ENCODE measurements at places on chromosomes 4 and X.

- DNase-seq = no peak
These were observed 254.5 kb downstream of the UNC5C start for GRCh38 chr4:95294321-95294720.

DNA sequence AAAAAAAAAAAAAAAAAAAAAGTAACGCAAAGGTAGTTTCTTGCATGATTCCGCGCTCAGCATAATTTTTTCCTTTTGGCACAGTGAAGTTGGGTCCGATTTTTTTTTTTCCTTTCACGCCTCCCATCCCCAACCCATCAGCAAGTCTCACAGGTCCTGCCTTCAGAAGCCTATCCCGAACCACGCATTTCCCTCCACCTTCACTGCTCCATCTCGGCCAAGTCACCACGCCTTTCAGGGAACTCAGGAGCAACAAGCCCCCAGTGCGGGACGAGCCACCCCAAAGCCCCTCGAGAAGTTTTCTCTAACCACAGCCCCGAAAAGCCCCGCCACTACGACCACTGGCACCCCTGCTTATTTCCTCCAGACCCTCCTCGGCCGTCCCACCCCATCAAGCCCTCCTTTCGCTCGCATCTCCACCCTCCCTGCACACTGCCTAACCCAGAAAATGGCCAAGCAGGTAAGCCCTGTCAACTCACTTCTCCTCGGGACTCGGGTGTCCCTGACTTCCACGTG lies 1.0 kb downstream of the SLBP start:
- DNase-seq = no peak

DNA sequence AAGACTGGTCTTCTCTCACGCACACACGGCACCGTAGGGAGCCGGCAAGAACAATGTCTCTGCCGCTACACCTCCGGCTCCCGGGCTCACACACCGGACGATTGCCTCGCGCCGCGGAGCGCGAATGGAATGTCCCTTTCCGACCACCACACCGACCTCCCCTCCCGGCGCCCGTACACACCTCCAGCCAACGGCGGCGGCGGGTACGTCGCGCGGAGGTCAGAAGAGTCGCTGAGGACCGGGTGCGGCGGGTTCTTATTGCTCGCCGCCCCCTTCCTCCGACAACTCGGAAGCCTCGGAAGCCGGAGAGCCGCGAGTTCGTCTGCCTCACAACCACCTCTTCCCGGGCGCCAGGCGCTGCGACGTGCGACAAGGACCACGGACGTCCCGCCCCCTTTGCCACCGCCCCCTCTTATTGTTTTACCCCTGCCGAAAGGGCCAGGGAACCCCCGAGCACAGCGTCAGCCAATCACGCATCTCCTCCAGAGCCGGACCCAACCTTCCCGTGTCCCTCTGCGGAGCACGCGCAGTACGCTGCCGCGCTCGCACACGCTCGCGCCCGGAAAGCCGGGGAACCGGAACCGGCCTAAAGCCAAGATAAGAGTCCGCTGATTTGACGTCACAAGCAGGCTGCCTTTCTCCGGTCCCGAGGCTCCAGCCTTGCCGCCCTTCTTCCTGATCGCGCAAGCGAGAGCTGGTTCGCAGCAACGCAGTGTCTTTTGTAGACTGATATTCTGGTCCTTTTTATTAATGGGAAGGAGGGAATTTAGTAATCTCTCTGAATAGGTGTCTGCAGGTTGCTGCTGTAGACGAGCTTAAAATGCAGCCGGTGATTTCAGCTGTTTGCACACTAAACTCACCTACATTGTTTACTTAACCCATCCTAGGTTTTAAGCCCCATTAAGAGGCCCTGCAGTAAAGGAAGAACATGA lies at the start of gene G3BP2:
G3BP2 (minus strand) TSS at position 385 of the 932 bp plus-strand sequence. CDS start 11,386 bp downstream, outside the sequence.
- DNase-seq = peak; percentile 96

DNA sequence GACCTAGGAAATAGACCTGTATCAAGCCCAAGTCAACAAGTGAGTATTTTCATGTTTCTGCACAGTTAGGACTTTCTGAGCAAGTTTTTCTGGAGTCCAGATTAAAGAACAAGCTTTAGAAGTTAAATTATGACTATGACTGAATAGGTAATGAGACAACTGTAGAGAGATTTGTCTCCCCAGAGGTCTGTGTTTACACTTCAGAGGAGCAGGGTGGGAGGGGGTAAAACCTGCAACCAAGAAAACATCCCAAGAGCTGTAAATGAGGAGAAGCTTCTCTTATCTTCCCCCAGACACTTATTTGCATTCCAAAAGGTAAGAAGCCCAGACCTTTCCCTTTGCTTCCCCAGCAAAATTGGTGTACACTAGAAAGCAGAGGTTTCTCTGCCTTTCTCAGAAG lies 22.1 kb upstream of the CEP135 start:
- no peak for DNase-seq

- no peak for DNase-seq
These were observed 28.8 kb upstream of the IL3RA start for GRCh38 chrX:1307626-1308340.

GRCh38 chrX:110863883-110864282 lies 68.3 kb upstream of the CHRDL1 start:
- no peak for DNase-seq

- DNase-seq = no peak
These were observed 544.7 kb downstream of the SPRY1 start for GRCh38 chr4:123941306-123941705.

All from stimulated activated CD4-positive, alpha-beta T cell treated with anti-CD3 and anti-CD28 coated beads, Interleukin-1b, Interleukin-23, amount 100 ng/mL, for 1 hour (primary cell).